Suppressor macrophage treated with lipopolysaccharide for 4 hours (primary cell): ENCODE measurements at places on chromosomes 1 and 21.

DNA sequence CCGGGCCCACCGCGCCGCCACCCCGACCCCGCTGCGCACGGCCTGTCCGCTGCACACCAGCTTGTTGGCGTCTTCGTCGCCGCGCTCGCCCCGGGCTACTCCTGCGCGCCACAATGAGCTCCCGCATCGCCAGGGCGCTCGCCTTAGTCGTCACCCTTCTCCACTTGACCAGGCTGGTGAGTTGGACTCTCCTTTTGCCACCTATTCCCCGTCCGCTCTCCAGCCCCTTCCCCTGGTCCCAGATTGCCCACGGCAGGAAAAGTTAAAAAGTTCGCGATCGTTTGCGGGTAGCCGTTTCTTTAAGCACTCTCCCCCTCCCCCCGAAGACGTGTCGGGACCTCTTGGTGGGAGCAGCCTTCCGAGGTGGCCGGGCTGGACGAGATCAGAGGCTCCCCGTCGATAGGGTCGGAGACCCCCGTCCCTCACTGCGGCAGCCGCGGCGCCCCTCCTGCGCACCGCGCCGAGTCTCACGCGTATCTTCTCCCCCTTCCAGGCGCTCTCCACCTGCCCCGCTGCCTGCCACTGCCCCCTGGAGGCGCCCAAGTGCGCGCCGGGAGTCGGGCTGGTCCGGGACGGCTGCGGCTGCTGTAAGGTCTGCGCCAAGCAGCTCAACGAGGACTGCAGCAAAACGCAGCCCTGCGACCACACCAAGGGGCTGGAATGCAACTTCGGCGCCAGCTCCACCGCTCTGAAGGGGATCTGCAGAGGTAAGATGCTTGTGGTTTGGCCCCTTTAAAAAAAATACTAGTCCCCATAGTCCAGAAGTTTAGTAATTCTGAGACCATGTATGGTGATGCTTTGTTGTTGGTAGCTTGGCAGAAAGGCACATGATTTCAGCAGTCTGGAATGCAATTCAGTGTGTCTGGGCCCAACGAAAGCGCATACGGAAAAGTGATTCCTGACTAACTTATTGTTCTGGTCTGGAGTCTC, 576 bp downstream of the CCN1 start:
- peak; percentile 43 for DNase-seq

- no peak for DNase-seq
Measured at GRCh38 chr1:231334079-231334666, 3.5 kb downstream of the EXOC8 start.

DNA sequence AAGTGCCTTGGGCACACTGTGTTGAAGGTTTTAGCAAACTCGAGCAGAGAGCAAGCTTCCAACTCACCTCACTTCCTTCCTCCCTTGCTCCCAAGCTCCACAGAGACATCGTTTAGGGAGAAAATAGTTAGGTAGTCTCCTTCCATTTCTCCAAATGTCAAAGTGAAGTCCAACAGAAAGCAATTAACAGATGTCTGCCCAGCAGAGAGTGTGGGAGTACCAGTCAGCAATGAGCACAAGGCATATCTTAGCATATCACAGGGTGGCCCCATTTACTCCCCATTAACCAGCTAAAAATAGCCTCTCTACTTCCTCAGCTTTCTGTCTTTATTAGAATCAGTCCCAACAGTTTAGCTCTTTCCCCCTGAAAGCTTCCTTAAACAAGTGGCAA, 334.2 kb upstream of the CAMK1G start:
- no peak for DNase-seq

GRCh38 chr1:54312796-54313316, 93.3 kb downstream of the SSBP3 start:
- DNase-seq, result no peak

- no peak for DNase-seq
Measured at GRCh38 chr1:158534496-158534895, 19.7 kb downstream of the OR6Y1 start.
